ENCODE measurements at places on chromosomes 5 and 9.

DNA sequence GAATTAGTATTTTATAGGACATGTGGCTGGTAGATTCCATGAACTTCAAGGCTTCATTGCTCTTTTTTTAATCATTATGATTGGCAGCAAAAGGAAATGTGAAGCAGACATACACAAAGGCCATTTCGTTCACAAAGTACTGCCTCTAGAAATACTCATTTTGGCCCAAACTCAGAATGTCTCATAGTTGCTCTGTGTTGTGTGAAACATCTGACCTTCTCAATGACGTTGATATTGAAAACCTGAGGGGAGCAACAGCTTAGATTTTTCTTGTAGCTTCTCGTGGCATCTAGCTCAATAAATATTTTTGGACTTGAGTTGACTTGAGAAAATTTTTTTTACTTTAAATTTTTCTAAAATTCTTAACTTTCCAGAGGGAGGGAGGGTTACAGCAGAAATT is 12.4 kb downstream of the KCNV2 start:
- no peak for DNase-seq

DNA sequence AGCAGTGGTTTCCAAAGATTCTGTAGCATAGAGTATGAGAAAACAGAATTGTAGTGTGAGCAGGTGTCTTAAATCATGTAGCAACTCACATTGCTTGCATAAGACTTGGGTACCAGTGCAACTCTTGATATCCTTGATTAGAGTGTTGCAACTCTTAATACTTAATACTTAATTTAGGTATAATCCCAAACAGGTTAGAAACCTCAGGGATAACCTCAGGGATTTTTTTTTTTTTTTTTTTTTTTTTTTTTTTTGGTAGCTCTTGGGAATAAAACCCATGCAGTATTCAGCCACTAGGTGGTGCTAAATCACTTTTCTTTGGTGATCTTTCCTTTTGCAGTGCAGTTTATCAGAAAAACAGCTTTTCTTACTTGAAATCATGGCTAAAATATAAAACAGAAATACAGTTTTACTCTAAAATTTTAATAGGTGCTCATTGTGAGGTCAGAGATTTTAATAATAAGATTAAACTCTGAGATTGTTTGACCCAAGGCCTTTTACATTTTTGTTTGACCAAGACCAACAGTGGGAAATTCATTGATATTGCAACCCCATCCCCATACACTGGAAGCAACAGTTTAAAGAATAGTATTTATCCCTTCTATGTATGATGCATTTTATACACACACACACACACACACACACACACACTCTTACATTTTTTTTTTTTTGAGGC is 55.3 kb downstream of the ERAP1 start:
- no peak for DNase-seq

- DNase-seq: no peak
Observed at GRCh38 chr5:96372726-96373380, 60.2 kb downstream of the PCSK1 start.

DNA sequence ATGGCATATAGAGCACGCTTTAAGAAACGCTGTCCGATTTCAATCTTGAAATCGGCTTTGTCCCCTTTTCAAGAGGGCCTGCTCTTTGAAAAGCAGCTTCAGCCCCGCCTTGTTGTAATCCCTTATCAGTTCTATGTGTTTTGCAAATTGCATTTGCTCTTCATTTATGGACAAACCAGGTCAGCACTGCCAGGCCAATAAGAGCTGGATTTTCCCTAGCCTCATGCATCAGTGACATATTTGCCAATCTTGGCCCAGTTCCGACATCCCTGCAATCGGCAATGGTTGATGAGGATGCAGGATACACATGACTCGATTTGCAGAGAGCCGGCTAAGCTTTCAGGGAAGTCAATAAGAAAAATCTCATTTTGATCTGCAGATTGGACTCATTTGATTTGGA is 529.1 kb upstream of the CLINT1 start:
- no peak for DNase-seq

DNA sequence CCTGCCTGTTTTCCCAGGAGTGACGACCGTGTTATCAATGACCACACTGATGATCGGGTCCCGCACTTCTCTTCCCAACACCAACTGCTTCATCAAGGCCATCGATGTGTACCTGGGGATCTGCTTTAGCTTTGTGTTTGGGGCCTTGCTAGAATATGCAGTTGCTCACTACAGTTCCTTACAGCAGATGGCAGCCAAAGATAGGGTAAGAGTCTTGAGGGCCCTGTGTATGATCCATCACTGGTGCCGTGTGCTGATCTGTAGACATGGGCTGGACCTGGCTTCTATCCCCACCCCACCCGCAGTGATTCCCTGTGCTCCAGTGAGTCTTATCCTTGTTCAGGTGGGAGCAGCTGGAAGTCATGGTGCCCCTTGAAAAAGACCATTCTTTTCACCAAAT is 26.0 kb downstream of the GABRP start:
- no peak for DNase-seq

All from ascending aorta (tissue), 2 donors.